HCEC 1CT (cell line): ENCODE measurements at places on chromosomes 2 and 18.

GRCh38 chr2:72727356-72727755, 98.5 kb downstream of the EXOC6B start:
- DNase-seq = no peak

DNA sequence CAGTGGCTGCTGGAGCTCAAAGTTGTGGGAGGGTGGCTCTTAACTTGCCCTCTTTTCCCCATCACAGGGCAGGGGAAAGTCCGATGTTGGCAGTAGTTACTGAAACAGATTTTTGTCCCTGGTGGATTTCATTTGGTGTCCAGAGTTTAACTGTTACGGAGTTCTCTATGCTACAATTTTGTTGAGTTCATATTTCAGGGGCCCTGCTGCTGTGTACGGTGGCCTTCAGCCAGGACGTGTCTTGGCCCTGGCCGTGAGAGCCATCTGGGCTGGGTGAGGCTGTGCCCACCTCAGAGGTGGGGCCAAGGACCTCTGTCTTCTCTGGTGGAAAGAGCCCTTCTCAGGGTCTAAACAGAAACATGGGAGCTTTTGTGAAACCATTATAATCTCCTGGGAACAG, 67.4 kb downstream of the SH3YL1 start:
- DNase-seq = no peak

DNA sequence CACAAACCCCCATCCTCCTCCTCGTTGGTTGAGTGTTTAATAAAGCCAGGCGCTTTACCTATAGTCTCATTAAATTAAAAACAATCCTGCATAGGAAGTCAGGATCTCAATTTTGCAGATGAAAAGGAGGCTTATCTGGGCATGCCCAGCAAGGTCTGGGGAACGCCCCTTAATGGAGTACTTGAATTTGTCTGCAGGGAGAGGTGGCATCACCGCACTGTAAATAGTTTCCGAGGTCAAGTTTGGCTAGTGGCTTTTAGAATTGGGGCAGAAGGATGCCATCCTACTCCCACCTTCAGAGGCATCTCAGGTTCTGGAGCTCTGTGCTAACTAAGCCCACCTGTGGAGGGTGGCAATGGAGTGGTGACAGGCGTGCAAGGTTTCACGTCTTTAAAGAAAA, 149.2 kb downstream of the TGIF1 start:
- DNase-seq = no peak

DNA sequence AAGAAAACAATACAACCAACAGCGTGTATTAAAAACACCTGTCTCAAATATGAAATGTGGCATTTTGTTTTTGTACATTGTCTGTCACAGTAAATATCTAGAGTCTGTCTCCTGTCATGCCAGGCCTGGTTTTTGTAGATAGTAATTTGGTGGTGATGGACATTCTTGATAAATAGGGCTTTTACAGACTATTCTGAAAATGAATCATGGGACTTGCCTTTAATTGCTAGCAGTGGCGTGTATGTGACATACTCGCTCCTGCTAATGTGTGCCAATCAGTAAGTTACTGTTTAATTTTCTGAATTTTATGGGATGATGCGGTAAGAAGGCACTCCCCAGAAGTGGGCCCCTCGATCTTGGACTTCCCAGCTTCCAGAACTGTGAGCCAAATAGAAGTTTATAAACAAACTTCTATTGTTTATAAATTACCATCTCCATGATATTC, 83.7 kb downstream of the TANC1 start:
- DNase-seq = no peak

DNA sequence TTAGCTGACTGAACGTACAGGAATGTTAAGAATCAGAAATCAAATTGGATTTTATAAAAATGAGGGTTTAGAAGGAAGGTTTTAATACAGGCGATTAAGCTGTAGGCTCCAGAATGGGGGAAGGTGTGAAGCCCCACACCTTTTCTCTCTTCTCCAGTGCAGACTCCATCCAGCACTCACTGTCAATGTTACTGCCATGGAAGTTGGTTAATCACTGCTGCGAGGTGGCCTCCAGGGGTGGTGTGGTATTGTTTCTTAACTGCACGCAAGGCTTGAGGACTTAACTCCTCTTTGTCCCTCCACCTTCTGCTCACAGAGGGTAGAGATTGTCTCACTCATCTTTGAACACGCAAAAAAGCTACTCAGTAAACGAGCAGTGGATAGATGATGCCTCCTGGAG, 26.9 kb upstream of the YWHAQ start:
- DNase-seq = no peak

- no peak for DNase-seq
Observed at GRCh38 chr18:6730416-6731221, 1.1 kb downstream of the ARHGAP28 start.

DNA sequence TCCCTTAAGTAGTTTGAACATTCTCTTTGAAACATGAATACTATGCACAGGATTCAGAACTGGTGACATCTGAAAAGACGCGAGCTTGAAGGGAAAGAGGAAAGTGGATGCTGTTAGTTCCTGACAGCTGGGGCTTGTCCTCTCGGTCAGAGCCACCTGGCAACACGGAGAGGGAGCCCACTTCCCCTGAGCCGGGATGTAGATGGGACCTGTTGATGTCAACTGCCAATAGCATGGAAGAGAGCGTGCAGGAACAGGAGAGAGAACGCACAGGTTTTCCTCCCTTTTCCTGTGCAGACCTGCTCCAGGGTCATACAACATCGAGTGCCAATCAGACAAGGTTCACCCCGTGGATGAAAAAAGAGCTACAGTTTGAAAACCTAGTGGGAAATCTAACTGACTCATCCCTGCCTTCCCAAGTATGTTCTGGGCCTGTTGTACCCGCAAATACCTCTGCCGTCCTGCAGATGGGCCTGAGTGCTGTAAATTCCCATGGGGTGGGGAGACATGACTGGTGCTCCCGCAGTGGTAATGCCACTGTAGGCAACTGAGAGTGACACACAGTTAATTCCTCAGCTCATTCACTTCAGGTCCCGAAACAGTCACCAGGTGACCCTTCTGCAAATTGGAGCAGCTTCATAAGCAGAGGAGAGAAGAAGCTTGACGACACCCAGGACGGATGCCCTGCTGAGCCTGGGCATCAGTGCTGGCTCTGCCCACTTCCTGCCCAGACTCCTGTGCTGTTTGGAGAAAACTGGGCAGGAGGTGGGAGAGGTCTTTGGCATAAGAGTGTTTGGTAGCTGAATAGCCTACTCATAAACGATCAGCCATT, 13.9 kb upstream of the MBP start:
- no peak for DNase-seq

- DNase-seq = peak; percentile 74
Observed at GRCh38 chr2:177239932-177240630, 24.4 kb downstream of the NFE2L2 start.

DNA sequence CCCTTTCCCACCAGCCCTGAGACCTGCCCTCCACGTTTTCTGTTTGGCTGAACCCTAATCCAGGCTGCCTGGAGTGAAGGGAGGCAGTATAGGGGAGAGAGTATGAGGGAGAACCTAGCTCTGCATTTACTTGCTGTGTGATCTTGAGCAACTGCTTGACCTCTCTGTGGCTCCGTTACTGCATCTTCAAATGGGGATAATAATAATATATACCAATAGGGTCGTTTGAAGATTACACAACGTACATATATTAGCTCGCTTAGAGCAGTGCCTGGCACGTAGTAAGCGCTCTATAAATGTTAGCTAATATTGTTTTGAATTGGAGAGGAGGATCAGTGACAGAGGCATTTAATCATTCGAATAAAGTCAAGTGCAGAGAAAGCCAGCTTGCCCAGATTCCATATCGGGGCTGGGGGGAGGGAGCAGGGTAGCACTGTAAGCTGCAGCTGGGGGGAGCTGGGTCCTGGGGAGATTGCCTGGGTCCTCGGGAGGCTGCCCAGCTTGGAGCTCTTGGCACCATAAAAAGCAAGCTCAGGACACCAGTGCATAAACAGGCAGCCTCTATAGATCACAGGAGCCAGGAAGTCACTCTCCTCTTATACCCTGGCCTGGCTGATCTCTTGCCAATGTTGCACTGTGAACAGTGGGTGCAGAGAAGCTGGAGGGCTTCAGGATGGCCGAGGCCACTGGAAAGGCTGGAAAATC, 19.1 kb downstream of the KCNK3 start:
- no peak for DNase-seq

GRCh38 chr2:216109962-216110614, 940 bp downstream of the XRCC5 start:
- DNase-seq = peak; percentile 73

GRCh38 chr2:174748948-174749347, 15.3 kb downstream of the CHRNA1 start:
- peak; percentile 39 for DNase-seq

GRCh38 chr2:44549099-44549471, 187.3 kb downstream of the CAMKMT start:
- DNase-seq = peak; percentile 84

GRCh38 chr2:120809609-120810440, 74.2 kb downstream of the GLI2 start:
- no peak for DNase-seq

DNA sequence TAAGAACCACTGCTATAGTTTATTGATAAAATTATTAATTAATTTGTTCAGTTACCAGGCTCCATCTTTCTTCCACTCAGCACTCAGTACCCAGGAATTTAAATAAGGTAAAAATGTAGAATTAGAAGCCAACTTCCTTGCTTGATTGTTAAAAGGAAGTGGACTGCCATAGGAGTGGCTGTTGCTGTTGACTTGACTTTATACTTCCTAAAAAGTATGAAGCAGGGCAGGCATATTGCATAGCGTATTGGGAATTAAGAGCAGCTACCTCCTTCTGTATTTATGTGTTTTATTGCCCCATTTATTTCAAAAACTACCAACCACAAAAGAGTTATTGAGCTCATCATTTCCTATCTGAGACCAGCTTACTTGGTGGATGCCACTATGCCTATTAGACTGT, 27.9 kb downstream of the PSMD1 start:
- DNase-seq = no peak

DNA sequence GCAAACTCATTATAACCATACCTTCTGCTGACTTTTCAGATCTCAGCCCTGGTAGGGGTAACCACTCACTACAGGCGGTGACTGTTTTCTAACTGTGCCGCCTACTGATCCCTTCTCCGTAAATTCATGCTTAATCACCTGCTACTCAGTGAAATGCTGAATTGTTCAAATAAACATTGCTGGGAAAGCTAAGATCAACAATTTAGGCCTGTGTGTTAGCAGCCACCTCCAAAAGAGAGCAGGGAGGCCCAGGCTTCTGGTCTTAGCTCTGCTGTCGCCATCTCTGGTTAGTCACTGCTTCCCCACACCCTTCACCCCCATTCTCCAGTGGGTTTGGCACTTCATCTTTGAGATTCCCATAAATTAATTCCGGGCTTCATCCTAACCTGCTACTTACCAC, 21.8 kb upstream of the NT5C1B start:
- DNase-seq = peak; percentile 72

- DNase-seq = peak; percentile 58
Observed at GRCh38 chr2:158745067-158745865, 49.9 kb upstream of the DAPL1 start.

GRCh38 chr2:185006481-185006880, 408.2 kb downstream of the ZNF804A start:
- DNase-seq = no peak

GRCh38 chr18:57445488-57446319, 10.5 kb downstream of the ONECUT2 start:
- DNase-seq = no peak

GRCh38 chr18:45168866-45169600, 446.2 kb upstream of the SLC14A2 start:
- no peak for DNase-seq

DNA sequence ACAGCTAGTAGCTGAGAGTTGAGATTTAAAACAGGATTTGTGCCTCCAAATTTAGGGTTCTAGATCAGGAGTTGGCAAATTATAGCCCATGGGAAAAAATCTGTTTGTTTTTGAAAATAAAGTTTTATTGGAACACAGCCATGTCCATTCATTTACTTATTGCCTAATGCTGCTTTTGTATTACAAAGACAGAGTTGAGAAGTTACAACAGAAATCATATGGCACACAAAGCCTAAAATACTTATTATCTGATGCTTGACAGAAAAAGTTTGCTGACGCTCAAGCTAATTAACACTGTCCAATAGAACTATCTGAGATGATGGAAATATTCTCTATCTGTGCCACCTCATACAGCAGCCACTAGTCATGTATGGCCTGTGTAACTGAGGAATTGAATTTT, 229.1 kb upstream of the RASGRP3 start:
- DNase-seq = no peak

DNA sequence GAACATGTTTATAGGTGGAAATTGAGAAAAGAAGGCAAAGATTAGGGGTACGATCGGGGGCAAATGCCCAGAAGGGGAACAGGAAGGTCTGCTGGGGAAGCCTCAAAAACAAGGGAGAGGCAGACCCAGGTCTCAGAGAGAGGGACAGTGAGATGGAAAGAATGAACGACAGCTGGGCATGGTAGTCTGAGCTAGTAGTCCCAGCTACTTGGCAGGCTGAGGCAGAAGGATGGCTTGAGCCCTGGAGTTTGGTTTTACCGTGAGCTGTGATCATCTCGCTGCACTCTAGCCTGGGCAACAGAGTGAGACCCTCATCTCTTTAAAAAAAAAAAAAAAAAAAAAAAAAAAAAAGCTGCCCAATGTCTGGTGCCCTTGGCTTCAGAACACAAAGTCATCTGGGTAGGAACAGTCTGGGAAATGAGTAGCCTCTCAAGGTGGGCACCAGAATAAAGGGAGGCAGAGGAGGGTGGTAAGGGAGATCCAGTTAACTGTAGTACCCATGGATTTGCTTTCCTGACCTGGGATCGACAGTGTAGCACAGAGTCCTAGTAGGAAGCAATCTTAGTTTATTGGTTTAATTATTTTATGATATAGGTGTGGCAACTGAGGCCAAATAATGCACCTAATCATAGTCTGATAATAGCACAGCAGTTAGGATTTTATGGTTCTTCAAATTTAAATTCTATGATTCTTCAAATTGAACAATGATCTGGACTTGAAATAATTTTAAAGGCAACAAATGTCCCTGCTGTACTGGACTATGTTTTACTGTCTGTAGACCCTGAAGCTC, 3.5 kb downstream of the RRM2 start:
- DNase-seq = no peak

DNA sequence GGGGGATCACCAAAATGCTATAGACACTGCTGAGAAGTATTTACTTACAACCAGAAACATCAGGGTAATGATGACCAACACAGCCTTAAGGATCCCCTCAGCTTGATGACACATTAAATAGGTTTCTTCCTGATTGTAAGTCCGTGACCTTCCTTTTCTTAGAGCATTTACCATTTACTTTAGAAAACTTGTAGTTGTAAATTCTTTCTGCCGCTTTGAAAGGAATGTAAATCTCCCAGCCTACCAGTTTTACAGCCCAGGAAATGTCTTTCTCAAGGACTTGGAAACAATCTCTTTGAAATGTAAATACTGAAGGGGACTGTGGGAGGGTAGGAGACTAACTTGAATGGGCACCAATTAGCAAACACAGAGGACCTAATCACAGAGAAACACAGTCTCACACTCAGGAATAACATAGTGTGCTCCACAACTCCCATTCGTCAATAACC, 278.6 kb downstream of the DSC3 start:
- no peak for DNase-seq

- DNase-seq = no peak
Observed at GRCh38 chr2:226020956-226021355, 621.4 kb downstream of the NYAP2 start.

GRCh38 chr2:62486439-62486765, 19.6 kb downstream of the TMEM17 start:
- DNase-seq = no peak
